Activated naive CD8-positive, alpha-beta T cell treated with anti-CD3 and anti-CD28 coated beads, Interleukin-2, amount 10 ng/mL, durations not matched to agents 7 days and 5 days (primary cell): ENCODE measurements at places on chromosomes 7 and 10. TPM values are rescaled to one million over a fixed set of nuclear protein-coding genes. Genes with fewer than 3 reads are reported as not detected.

Gene CREB3L2
- 25.4 TPM for total RNA-seq

Gene PKD2L1
- total RNA-seq: not detected

Gene CLDN4
- 0.17 TPM for total RNA-seq

Gene OR6B1
- not detected for total RNA-seq

GRCh38 chr10:57785068-57785467 lies 482.6 kb downstream of the IPMK start:
- no peak for DNase-seq
